ENCODE measurements at places on chromosomes 13 and 19. TPM values are rescaled to one million over a fixed set of nuclear protein-coding genes. Genes with fewer than 3 reads are reported as not detected.

ERICH4 gene
- polyA plus RNA-seq, result not detected

PLA2G4C gene
- polyA plus RNA-seq, result 16.3 TPM

IQCN gene
- polyA plus RNA-seq, result 9.0 TPM

ELF1 gene
- polyA plus RNA-seq, result 26.9 TPM

KLK15 gene
- polyA plus RNA-seq, result not detected

SWSAP1 gene
- 2.5 TPM for polyA plus RNA-seq

MCF2L gene
- 125 TPM for polyA plus RNA-seq

CYP4F22 gene
- not detected for polyA plus RNA-seq

IZUMO2 gene
- polyA plus RNA-seq, result not detected

IFI30 gene
- 1.9 TPM for polyA plus RNA-seq

NLRP5 gene
- not detected for polyA plus RNA-seq

ATXN8OS gene
- 0.98 TPM for polyA plus RNA-seq

PABPC3 gene
- polyA plus RNA-seq, result 1.3 TPM

LGI4 gene
- polyA plus RNA-seq, result 37.5 TPM

CALR3 gene
- not detected for polyA plus RNA-seq

ZNF534 gene
- polyA plus RNA-seq, result 1.7 TPM

FUT6 gene
- polyA plus RNA-seq, result 0.21 TPM

DCT gene
- polyA plus RNA-seq, result 0.41 TPM

ETFB gene
- polyA plus RNA-seq, result 87.4 TPM

CGB3 gene
- polyA plus RNA-seq, result not detected

ALOX5AP gene
- polyA plus RNA-seq, result 12.0 TPM

OLFM2 gene
- 237 TPM for polyA plus RNA-seq

UGGT2 gene
- 25.4 TPM for polyA plus RNA-seq

CBARP gene
- 38.6 TPM for polyA plus RNA-seq

MISP3 gene
- polyA plus RNA-seq, result 12.4 TPM

KLK3 gene
- not detected for polyA plus RNA-seq

EFNA2 gene
- 18.7 TPM for polyA plus RNA-seq

ZNF567 gene
- 8.2 TPM for polyA plus RNA-seq

KCNJ14 gene
- polyA plus RNA-seq, result 1.2 TPM

FCER2 gene
- polyA plus RNA-seq, result 0.27 TPM

TEX26 gene
- polyA plus RNA-seq, result 1.9 TPM

PSG1 gene
- 0.33 TPM for polyA plus RNA-seq

SHC2 gene
- 92.7 TPM for polyA plus RNA-seq

CPB2 gene
- 0.30 TPM for polyA plus RNA-seq

DUS3L gene
- polyA plus RNA-seq, result 22.9 TPM

CEACAM21 gene
- 10.7 TPM for polyA plus RNA-seq

REEP6 gene
- 13.1 TPM for polyA plus RNA-seq

AMER2 gene
- polyA plus RNA-seq, result 40.1 TPM

F10 gene
- 6.0 TPM for polyA plus RNA-seq

SPACA4 gene
- polyA plus RNA-seq, result not detected

KIRREL2 gene
- polyA plus RNA-seq, result 3.5 TPM

B3GNT3 gene
- 0.12 TPM for polyA plus RNA-seq

RASIP1 gene
- 8.1 TPM for polyA plus RNA-seq

TEX29 gene
- polyA plus RNA-seq, result not detected

TMIGD2 gene
- 1.6 TPM for polyA plus RNA-seq

CGB5 gene
- not detected for polyA plus RNA-seq

IGSF23 gene
- not detected for polyA plus RNA-seq

All from spinal cord (tissue), 10 donors.